Pancreas (tissue), 10 donors: ENCODE measurements at places on chromosomes 3 and 15. TPM values are rescaled to one million over a fixed set of nuclear protein-coding genes. Genes with fewer than 3 reads are reported as not detected.

The ZNF662 gene
- polyA plus RNA-seq: 5.4 TPM

The KNG1 gene
- polyA plus RNA-seq: 0.14 TPM

The MCF2L2 gene
- polyA plus RNA-seq: 1.8 TPM

The GPR15 gene
- not detected for polyA plus RNA-seq

The GXYLT2 gene
- 0.19 TPM for polyA plus RNA-seq

The UTS2B gene
- 0.09 TPM for polyA plus RNA-seq

The XCR1 gene
- polyA plus RNA-seq: not detected

The CP gene
- 3.7 TPM for polyA plus RNA-seq
